ENCODE measurements at places on chromosomes 11 and 22. TPM values are rescaled to one million over a fixed set of nuclear protein-coding genes. Genes with fewer than 3 reads are reported as not detected.

OR5D14 gene
- total RNA-seq: not detected

LMO2 gene
- total RNA-seq: 0.50 TPM

SPDYC gene
- not detected for total RNA-seq

ANGPTL5 gene
- not detected for total RNA-seq

BTG4 gene
- total RNA-seq: not detected

RCOR2 gene
- total RNA-seq: 0.17 TPM

SYTL2 gene
- total RNA-seq: 7.7 TPM

INTS4 gene
- total RNA-seq: 26.7 TPM

ZW10 gene
- total RNA-seq: 22.5 TPM

MYEOV gene
- total RNA-seq: 0.67 TPM

SEPTIN5 gene
- total RNA-seq: 20.5 TPM

DGCR6 gene
- 2.3 TPM for total RNA-seq

POLA2 gene
- total RNA-seq: 21.8 TPM

PLAAT5 gene
- under 0.01 TPM for total RNA-seq

KIF18A gene
- 11.6 TPM for total RNA-seq

SYT9 gene
- total RNA-seq: not detected

NPTXR gene
- total RNA-seq: 1.3 TPM

XKR3 gene
- total RNA-seq: not detected

CFL1 gene
- total RNA-seq: 768 TPM

USP47 gene
- 36.4 TPM for total RNA-seq

OR52E8 gene
- total RNA-seq: not detected

SEC14L2 gene
- 266 TPM for total RNA-seq

DNAJB7 gene
- not detected for total RNA-seq

MAPK8IP2 gene
- total RNA-seq: 2.5 TPM

FXYD2 gene
- total RNA-seq: not detected

TPBGL gene
- not detected for total RNA-seq

APIP gene
- 10.7 TPM for total RNA-seq

PACSIN3 gene
- total RNA-seq: 53.4 TPM

VPREB1 gene
- total RNA-seq: not detected

MN1 gene
- 7.3 TPM for total RNA-seq

MRGPRG gene
- not detected for total RNA-seq

Data from mammary epithelial cell (primary cell).